ENCODE measurements at places on chromosomes 13 and 19.

GRCh38 chr13:34357435-34358232, 539.7 kb downstream of the RFC3 start:
- DNase-seq = no peak

DNA sequence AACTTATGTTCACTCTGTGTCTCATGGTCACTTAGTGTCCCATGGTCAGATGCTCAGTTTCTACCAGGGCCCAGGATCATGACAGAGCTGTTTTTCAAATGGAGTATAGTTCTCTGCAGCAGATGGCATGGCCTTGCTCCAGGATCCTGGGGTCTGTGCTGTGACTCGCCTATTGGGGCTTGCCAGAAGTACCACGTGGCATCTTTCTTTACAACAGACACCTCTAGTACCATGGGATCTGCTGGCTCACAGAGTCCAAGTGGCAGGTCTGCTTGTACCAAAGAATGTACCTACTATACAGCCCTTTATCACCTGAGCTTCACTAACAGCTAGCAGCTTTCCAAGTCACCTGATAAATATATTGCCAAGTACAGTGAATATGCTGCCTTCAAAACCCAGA, 6.0 kb upstream of the RNF6 start:
- no peak for DNase-seq

DNA sequence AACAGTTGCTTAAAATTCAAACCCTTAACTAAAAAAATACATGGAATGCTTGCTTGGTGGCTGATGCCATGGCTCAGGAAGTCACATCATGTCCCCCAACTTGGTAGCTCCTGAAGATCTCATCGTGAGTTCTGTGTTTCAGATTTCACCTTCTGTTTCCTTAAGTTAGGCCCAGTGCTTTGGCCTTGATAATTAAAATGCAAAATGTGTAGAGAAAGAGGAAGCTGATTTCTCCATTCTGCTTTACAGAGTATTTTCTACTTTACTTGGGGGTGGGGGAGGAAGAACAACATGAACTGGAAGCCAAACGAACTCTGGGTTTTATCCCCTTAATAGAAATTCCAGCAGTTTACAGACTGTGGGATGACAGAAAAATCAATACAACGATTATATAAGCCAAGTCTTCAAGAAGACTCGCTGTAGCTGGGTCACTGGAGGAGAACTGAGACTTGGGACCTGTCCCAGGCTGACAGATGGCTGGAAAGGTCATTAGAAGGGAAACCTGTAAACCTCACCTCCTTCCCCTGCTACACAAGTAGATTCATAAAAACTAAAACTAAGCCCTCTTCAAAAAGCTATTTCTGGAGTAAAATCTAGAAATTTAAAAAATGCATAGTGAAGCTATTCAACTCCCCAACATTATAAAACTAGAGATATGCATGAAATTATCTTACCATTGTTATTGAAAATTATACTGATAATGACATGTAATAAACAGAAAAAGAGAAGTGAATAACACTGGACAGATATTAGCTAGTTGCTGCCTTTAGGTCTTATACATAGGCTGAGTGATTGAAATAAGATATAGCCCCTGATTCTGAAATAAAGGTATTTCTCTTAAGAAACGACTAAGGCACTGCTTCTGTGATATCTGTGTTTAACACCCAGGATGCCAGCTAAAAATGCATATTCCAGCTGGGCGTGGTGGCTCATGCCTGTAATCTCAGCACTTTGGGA, 22.1 kb upstream of the GGACT start:
- no peak for DNase-seq

DNA sequence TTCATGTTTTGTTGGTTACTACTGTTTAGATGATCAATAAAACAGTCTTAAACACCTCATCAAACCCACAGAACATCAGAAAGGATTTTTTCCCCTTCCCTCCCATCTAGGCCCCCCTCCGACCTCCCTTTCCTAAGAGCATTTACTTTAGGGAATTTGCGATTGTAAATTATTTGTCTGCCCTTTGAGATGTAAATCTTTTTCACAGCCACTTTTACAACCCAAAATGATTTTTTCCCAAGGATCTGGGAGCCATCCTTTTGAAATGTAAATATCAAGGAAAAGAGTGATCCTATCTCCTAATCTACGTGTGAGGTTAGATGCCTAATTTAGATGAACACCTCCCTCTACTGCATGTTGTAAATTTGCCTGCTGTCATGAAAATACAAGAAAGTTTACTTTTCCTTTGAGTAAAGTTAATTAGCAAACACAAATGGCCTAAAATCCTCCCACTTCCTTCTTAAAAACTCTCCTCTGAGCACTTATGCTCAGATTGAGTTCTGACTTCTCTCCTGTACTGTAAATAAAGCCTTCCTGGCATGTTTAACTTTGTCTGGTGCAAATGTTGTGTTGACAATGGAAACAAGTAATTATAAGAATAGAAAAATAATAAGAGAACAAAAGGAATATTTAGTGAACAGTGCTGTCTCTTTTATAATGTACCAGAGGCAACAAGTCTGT, 1646.9 kb upstream of the SPRY2 start:
- no peak for DNase-seq

- DNase-seq = peak; percentile 79
Observed at GRCh38 chr19:40598121-40598917, 2.9 kb upstream of the LTBP4 start.

GRCh38 chr19:10796653-10797052, 39.4 kb downstream of the TMED1 start:
- no peak for DNase-seq

GRCh38 chr13:74966814-74967424, 515.0 kb downstream of the TBC1D4 start:
- DNase-seq = no peak

DNA sequence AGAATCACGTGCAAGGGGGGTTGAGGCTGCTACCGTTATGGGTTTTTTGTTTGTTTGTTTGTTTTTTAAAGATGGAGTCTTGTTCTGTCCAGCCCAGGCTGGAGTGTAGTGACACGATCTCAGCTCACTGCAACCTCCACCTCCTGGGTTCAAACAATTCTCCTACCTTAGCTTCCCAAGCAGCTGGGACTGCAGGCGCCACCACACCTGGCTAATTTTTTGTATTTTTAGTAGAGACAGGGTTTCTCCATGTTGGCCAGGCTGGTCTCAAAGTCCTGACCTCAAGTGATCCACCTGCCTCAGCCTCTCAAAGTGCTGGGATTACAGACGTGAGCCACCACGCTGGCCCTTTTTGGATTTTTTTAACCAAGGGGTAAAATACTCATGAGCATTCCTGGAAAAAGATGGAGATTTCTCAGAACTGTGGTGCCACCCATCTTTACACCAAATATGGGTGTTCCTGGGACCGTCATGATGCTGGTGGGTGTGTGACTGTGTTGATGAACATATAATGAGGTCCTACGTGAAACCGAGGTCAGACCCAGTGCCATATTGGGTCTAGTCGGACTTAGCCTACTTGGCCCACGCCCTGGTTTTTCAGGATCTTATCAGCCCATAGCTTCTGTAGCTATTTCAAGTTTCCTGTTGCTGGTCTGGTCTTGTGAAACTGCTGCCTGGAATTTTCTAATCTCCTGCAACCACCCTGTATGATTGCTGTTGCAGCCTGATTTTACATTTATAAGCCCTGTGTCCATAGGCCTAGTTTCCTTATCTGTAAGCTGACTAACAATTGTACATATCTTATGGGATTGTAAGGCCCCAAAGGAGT, 6.2 kb downstream of the PPP1R15A start:
- DNase-seq = no peak

- DNase-seq = no peak
Observed at GRCh38 chr13:23547000-23547590, 23.1 kb upstream of the TNFRSF19 start.

GRCh38 chr13:19861762-19862161, 1.7 kb downstream of the ZMYM5 start:
- DNase-seq = no peak

- DNase-seq = no peak
Observed at GRCh38 chr19:33799476-33799875, 2.8 kb downstream of the KCTD15 start.

DNA sequence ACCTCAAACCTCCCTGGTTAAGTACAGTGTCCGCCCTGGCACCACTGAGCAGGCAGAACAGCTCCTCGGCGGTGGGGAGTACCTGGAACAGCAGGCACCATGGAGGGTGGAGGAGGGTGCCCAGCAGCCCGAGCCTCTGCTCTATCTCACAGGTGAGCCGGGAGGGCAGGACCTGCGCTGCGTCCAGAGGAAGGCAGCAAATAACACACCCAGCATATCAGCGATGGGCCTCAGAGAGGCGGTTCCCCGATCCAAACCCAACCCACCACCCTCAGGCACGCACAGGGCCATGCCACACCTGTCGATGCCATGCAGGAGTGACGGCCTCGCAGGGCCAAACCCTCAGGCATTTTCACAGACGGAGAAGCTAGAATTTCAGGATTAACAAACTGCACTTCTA, 11.8 kb downstream of the PEPD start:
- DNase-seq = no peak

DNA sequence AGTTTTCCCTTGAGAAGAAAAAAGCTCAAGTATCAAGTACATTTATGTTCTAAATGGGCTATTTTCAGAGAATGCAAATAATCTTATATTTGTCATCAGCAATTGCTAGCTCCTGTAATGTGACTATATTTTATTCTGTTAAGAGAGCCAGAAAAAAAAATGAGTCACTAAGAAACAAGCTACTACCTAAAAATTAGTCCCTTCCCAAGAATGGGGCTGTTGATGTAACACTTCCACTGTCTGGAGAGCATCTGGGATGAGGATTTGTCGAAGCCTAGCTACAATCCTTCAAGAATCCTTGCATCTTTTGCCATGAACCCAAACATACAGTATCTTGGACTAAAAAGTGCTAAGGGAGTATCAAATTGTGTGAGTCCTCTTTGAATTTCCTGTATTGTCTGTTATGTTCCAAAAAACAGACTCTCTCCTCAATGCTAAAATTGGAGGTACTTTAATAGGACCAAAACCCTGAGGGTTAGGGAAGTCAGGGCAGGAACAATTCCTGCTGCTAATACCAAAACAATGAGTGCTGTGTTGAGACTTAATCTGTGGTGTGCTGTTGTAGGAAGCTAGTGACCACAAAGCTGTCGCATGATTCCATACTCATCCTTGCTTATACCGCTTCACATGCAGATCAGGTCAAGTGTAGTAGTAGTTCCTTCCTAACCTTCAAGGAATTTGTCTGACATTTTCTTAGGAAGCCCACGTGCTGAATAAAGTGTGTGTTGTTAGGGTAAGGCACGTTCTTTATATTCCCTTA, 4.9 kb upstream of the ZC3H13 start:
- DNase-seq = no peak

- DNase-seq = no peak
Observed at GRCh38 chr13:84126671-84127171, 244.4 kb upstream of the SLITRK1 start.

DNA sequence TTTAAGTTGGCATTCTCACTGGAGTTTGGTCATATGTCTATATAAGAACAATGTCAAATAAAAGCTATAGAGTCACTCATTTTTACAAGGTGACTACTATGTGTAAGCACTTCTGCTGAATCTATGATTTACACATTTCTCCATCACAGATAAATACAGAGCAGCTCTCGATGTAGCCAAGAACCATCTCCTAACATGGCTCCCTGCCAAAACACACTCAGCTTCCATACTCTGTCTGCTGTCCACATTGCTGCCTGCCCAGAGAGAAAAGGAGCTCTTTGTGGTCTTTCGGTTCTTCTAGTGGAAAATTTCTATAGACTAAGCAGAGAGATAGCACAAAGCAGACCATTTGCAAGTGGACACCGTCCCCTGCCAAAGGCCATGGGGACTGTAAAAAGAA, 190.9 kb upstream of the KLF12 start:
- no peak for DNase-seq

DNA sequence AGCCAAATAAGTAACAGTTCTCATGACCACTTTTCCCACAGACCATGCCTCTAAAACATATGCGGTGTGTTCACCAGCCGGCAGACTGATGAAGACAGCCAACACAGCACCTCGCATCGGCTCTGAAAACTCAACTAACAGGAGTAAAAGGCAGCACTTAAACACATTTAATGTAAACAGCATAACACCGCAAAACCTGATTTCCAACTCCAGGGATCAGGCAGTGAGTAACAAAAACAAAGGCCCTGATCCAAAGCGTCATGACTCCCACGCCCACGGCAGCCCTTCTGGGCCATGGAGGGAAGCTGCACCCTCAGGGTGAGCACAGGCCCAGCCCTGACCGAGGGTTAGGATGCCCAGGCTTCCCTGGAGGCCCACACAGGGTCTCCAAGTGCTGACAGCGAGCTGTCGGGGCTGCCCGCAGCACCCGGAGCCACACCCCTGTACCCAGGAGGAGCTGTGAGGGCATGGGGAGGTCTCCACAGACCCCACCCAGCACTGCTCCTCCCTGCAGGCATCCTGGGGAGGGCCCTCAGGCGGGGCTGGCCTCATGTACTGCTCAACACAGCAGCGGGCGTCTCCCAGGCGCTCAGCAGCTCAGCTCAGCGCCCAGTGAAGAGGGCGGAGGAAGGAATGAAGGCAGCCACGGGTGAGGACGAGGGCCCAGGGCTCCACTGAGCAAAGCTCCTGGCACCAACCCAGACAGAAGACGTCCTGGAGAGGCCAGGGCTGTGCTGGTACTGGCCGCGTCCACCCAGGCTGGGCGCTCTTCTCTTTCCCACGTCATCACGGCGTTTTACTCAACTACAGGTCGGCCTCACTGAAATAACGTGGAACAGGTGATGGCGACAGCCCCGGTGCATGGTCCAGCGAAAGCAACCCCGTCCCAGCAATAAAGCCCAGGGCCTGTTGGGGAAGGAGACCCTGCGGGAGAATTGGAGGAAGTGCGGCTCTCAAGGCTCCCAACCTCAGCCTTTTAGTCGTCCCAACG, 53.7 kb downstream of the RASA3 start:
- DNase-seq = no peak

DNA sequence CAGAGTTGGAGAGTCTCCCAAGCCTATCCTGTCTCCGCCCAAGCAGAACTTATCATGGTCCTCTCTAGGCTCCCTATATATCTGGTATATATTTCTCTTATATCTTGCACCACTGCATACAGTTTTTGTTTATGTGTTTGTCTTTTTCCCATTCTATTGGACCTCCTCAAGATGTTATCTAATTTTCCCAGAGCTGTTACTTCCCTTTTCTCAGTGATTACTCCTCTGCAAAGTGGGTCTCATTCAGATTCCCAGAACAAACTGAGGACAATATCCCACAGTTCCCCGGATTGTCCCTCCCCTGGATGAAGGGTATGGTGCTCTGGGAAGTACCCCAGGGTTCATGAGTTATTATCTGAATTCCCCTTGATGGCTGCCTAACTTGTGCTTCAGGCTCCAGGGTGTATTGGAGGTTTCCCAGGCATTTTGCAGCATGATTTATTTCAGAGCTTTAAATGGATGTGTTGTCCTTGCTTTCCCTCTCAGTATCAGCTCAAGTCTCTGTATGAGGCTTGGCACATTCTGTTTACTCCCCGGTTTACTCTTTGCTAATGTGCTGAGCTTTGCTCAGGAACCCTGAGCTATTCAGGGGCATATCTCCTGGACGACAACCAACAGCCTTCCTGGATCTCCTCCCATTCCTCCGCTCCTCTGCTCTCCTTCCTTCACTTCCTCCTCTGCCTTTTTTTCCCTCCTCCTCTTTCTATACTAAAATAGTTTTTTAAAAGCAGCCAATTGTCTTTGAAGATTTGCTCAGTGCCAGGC, 329.3 kb downstream of the SPRY2 start:
- no peak for DNase-seq

GRCh38 chr19:5698635-5699422, 8.7 kb downstream of the RPL36 start:
- no peak for DNase-seq
